ENCODE measurements at places on chromosomes 2 and 18. TPM values are rescaled to one million over a fixed set of nuclear protein-coding genes. Genes with fewer than 3 reads are reported as not detected.

DNA sequence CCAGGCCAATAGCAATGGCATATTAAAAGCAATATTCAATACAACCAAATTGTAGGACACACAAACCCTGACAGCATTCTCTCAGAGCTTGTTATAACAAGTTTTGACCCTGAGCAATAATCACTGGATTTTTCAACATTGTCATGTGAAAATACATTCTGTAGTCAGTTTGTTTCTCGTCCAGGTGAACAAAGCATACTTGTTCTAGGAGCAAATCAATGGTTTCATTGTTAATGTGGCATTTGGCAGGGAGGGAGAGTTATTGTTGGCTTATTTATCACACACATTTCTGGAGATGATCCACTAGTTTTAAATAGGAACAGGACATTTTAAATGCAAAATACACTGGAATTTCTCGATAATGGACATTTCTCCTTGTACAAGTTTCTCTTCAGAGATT lies 69.9 kb upstream of the L3MBTL4 start:
- H3K27ac ChIP-seq: no peak overlapping the region
- H3K27me3 ChIP-seq: no peaks in the 10 kb centered on the region
- H3K36me3 ChIP-seq: no peaks in the 10 kb centered on the region
- no peaks in the 10 kb centered on the region for H3K4me1 ChIP-seq

- H3K36me3 ChIP-seq: no peaks in the 10 kb centered on the region
- H3K27me3 ChIP-seq: no peaks in the 10 kb centered on the region
- no peak overlapping the region for H3K4me3 ChIP-seq
- H3K4me1 ChIP-seq: no peaks in the 10 kb centered on the region
Measured at GRCh38 chr2:236939721-236940231, 145.9 kb upstream of the COPS8 start.

- no peaks in the 10 kb centered on the region for H3K27me3 ChIP-seq
- no peak overlapping the region for H3K27ac ChIP-seq
- DNase-seq: no peak
- no peak overlapping the region for H3K4me3 ChIP-seq
- H3K4me1 ChIP-seq: no peaks in the 10 kb centered on the region
- no peaks in the 10 kb centered on the region for H3K36me3 ChIP-seq
Measured at GRCh38 chr18:42230636-42231035, 275.6 kb downstream of the PIK3C3 start.

DNA sequence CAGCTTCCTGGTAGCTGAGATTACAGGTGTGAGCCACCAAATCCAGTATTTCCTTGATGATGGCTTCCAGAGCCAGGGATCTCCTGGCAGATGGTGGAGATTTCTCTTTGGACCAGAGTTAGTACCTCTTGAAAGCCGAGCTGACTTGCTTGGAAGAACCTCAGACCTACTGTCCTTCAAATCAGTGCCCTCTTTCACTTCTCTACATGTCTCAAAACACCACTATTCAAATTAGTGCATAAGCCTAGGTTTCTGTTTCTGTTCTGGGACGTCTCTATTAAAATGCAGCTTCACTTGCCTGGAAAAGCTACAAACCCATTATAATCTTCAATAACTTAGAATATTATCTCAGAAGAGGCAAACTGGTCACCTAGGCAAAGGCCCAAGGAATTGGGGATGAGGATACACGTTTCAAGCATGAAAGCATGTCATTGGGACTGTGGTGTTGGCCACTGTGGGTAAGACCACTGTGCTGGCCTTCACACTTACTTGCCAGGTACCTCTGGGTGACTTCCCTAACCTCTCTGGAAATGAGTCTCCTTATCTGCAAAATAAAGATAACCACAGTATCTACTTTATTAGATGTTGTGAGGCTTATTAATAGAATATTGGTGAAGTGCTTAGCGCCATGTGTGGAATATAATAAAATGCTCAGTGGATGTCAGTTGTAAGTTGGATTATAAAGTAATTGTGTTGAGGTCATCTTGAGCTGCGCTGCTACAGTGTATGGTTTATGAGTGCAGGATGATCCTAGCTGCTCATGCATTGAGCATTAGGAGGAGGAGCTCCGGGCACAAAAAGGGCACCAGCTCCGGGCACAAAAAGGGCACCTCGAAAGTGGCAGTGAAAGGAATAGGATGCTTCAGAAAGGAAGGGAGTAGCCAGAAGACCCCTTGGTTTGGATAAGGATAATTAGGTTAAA lies 84.5 kb downstream of the DOCK10 start:
- H3K4me1 ChIP-seq: peaks cover 45% of the 10 kb centered on the region
- no peaks in the 10 kb centered on the region for H3K27me3 ChIP-seq
- H3K4me3 ChIP-seq: no peak overlapping the region
- H3K36me3 ChIP-seq: no peaks in the 10 kb centered on the region
- no peak for DNase-seq
- no peak overlapping the region for H3K27ac ChIP-seq

- peaks cover 32% of the 10 kb centered on the region for H3K4me1 ChIP-seq
- no peak for DNase-seq
- no peak overlapping the region for H3K27ac ChIP-seq
- no peak overlapping the region for H3K4me3 ChIP-seq
Measured at GRCh38 chr2:63052411-63053080, 1.9 kb downstream of the OTX1 start.

DNA sequence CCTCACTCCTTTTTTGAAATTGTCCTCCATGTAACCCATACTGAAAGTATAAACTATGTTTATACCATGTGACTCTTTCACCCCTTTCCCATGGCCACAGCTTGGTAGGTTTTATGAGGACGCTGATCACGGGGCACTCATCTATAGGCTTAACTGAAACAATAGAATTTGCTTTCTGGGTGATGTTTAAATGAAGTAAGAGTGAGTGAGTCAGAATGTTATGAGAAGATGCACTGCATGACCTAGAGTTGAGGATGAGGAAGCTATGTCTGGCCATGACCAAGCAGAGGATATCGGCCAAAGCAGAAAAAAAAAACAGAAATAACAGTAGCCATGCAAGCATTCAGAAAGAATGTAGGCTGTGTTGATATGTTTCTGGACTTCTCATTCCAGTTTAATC lies 34.9 kb downstream of the SCN1A start:
- H3K27ac ChIP-seq: no peak overlapping the region
- no peak overlapping the region for H3K4me3 ChIP-seq
- DNase-seq: no peak
- H3K27me3 ChIP-seq: no peaks in the 10 kb centered on the region
- H3K4me1 ChIP-seq: no peaks in the 10 kb centered on the region

GRCh38 chr18:1976484-1976883 lies 594.8 kb downstream of the METTL4 start:
- H3K27me3 ChIP-seq: no peaks in the 10 kb centered on the region
- DNase-seq: no peak
- no peak overlapping the region for H3K27ac ChIP-seq
- H3K36me3 ChIP-seq: no peaks in the 10 kb centered on the region
- H3K4me3 ChIP-seq: no peak overlapping the region

- H3K4me3 ChIP-seq: no peak overlapping the region
- no peaks in the 10 kb centered on the region for H3K4me1 ChIP-seq
- DNase-seq: no peak
- no peak overlapping the region for H3K27ac ChIP-seq
- H3K27me3 ChIP-seq: no peaks in the 10 kb centered on the region
Measured at GRCh38 chr2:8115456-8115855, 566.4 kb upstream of the ID2 start.

DNA sequence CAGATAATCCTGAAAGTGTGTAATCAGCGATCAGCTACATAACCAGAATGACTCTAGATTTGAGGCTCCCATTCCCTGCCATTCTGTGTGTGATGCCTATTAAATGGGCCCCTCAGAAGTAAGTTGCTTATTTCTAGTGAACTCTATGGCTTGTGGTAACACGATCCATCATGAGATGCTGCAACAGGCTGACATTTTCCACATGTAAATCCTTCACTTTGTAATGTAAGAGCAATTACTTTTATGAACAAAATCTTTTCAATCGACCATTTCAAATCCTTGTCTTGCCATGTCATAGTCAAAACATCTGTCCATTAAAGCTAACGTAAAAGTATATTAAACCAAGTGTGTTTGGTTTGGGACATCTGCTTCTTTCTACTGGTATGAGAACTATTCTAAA lies 175.9 kb upstream of the ETAA1 start:
- no peaks in the 10 kb centered on the region for H3K36me3 ChIP-seq
- DNase-seq: no peak

- H3K36me3 ChIP-seq: no peaks in the 10 kb centered on the region
- DNase-seq: no peak
Measured at GRCh38 chr2:103451283-103451682, 689.5 kb downstream of the TMEM182 start.

DNA sequence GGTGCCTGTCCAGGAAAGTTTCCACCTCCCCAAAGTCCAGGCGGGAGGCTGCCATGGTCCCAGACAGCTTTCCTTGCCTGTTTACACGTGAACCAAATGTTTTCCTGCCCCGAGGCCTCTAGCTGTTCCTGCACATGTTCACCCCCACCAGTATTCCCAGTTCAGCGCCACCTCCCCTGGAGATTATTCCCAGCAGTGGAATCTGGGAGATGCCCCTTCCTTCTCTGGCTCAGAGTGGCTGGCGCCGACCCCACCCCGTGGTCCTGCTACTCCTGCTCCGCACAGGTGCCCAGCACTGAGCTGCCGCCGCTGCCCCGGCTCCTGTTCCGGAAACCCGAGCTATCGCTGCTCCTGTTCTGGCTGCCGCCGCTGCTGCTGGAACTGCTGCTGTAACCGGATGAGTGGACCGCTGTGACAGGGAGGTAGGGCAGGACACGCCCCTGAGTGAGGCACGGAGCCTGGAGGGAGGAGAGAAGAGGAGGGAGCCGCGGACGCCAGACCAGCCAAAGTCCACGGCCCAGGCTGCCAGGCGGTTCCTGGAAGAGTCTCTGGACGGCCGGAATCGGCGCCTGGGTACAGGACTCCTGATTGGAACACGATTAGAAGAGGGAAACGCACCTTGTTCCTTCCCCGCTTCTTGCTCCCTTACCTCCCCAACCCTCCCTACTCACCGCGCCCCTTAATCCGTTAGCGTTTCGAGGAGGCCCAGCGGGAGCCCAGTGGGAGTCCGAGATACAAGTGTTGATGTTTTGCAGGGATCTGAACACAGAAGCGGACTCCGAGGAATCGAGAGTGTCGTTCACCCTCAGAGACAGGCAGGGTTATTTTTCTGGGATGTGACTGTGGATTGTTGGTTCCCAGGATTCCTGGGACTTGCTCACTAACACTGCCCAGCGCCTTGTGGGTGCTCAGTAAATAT lies at the start of gene PDE11A:
TSS of gene PDE11A (minus strand) at position 395 of the 919 bp plus-strand sequence. CDS start at position 55, 340 bp downstream.
- H3K27me3 ChIP-seq: peaks cover 9% of the 10 kb centered on the region
- H3K4me1 ChIP-seq: no peaks in the 10 kb centered on the region
- H3K36me3 ChIP-seq: no peaks in the 10 kb centered on the region
- DNase-seq: peak; percentile 1

DNA sequence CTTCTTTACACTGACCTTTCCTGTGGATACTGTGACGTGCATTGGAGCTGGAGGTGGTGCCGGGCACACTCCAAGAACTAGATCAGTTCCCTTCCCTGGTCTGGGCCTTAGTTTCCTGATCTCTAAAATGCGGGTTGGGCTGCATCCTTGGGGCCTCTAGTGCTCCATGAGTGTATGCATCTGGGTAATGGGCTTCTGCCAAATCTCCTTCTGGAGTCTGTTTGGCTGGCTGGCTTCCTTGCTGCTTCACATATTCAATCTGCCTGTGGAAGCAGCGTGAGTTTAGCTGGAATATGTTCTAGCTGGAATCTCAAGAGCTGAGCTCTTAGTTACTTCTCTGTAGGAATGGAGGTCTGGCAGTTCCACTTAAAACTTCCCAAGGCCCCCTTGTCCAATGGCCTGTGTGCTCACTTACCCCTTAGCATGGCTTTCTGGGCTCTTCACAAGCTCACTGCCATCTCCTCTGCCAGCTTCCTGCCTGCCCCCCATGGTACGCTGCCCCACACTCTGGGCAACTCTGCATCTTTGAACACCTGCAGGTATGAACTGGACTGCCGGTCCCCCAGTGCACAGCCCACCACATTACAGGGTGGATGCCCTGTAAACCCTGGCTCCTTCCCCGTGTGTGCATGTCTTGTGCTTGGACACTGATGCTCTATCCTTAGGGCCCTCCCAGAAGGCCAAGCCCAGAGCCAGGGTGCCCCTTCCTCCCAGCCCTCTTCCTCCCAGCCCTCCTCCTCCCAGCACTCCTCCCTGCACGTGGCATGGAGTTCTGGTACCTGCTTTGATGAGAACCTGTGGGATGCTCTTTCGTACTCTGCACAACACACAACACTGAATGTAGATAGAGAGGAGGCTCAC lies 103.6 kb upstream of the SMAD2 start:
- H3K27ac ChIP-seq: no peak overlapping the region
- H3K36me3 ChIP-seq: no peaks in the 10 kb centered on the region
- H3K27me3 ChIP-seq: no peaks in the 10 kb centered on the region

DNA sequence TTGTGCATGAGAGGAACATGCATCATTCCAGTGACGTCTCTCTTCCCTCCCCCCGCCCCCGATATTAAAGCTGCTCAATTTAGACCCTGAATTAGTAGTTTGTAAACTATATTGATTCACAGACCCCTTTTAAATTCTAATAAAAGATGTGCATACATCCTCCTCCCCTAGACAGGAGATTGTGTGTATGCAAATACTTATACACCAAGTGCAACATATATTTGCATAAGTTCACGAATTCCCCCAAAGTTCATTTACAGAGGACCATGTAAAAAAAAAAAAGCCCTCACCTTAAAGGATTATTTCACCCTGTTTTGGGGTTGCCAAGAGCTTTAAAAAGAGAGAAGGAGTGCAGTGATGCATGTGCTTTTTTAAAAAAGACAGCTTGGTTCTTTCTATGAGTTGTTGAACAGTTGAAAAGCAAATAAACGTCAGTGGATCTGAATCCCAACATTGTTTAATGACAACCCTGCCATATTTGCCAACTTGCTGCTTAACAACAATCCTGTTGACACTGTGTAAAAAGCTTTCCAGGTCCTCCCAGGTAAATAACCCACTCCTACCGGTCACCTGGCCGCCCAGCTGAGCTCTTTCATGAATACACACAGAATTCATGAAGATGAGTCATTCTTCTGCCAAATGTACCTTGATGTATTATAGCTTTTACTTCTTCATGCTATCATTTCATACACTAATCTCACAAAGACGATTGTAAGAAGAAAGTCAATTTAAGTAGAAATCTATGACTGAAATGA lies 211.5 kb downstream of the IKZF2 start:
- no peak for DNase-seq
- no peak overlapping the region for H3K4me3 ChIP-seq
- no peaks in the 10 kb centered on the region for H3K36me3 ChIP-seq
- no peak overlapping the region for H3K27ac ChIP-seq
- H3K4me1 ChIP-seq: no peaks in the 10 kb centered on the region
- no peaks in the 10 kb centered on the region for H3K27me3 ChIP-seq

DNA sequence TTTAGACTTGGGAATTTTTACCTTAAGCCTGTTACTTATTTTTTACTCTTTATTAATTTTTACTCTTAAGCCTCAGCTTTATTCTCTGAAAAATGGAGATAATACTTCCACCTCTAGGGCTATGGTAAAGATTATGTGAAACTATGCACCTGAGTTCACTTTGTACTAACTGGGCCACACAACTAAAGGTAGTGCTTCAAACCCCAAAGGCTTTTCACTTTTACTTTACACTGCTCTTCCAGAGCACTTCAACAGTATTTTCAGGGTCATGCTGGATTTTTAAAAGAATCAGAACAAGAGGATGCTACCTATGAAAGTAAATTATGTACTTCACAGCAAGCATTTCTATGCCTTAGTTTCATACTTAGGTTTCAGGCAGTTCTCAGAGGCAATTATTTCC lies 27.8 kb downstream of the MEX3C start:
- DNase-seq: no peak
- H3K36me3 ChIP-seq: no peaks in the 10 kb centered on the region
- no peak overlapping the region for H3K4me3 ChIP-seq
- H3K27ac ChIP-seq: no peak overlapping the region
- no peaks in the 10 kb centered on the region for H3K4me1 ChIP-seq
- no peaks in the 10 kb centered on the region for H3K27me3 ChIP-seq

NYAP2 gene
- total RNA-seq: not detected

COL4A4 gene
- not detected for total RNA-seq

LRP2 gene
- total RNA-seq: 0.07 TPM

DLX1 gene
- not detected for total RNA-seq
